ENCODE measurements at places on chromosomes 4 and X. TPM values are rescaled to one million over a fixed set of nuclear protein-coding genes. Genes with fewer than 3 reads are reported as not detected.

DNA sequence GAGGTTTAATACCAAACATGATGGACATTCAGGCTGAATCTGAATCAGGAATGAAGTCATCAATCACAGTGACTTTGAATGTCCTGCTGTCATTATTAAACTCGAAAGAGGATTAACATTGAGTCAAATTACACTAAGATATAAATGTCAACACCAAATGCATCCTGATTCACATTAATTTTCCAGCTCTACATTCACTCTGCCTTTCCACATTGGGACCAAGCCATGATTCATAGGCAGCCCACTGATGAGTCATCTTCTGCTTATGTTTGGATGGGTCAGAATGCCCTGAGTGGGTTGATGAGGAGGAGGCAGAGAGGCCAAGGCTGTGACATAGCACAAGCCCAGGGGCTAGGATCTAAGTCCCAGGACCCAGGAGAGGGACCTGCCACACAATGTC lies 247.6 kb upstream of the RPS6KA3 start:
- DNase-seq, result peak; percentile 65
- no peak overlapping the region for H3K4me3 ChIP-seq
- H3K27me3 ChIP-seq, result no peaks in the 10 kb centered on the region

GRCh38 chr4:71549516-71550160 lies 210.8 kb downstream of the SLC4A4 start:
- peaks cover 2% of the 10 kb centered on the region for H3K27me3 ChIP-seq
- H3K27ac ChIP-seq, result no peak overlapping the region
- H3K4me3 ChIP-seq, result no peak overlapping the region
- no peaks in the 10 kb centered on the region for H3K36me3 ChIP-seq
- H3K4me1 ChIP-seq, result no peaks in the 10 kb centered on the region

GRCh38 chr4:3791910-3792542 lies 25.8 kb downstream of the ADRA2C start:
- H3K27me3 ChIP-seq, result no peaks in the 10 kb centered on the region
- no peaks in the 10 kb centered on the region for H3K36me3 ChIP-seq
- DNase-seq, result peak; percentile 16
- no peaks in the 10 kb centered on the region for H3K4me1 ChIP-seq

- H3K27me3 ChIP-seq, result no peaks in the 10 kb centered on the region
- no peak for DNase-seq
- H3K4me3 ChIP-seq, result no peak overlapping the region
- H3K4me1 ChIP-seq, result no peaks in the 10 kb centered on the region
- no peaks in the 10 kb centered on the region for H3K36me3 ChIP-seq
Measured at GRCh38 chrX:125219852-125220251, 99.8 kb upstream of the TEX13C start.

GRCh38 chr4:77699731-77700210 lies 94.2 kb downstream of the CXCL13 start:
- H3K4me1 ChIP-seq, result peaks cover 27% of the 10 kb centered on the region
- H3K27me3 ChIP-seq, result no peaks in the 10 kb centered on the region
- DNase-seq, result peak; percentile 87
- H3K27ac ChIP-seq, result peak overlapping the region; percentile 30
- H3K4me3 ChIP-seq, result no peak overlapping the region
- H3K36me3 ChIP-seq, result no peaks in the 10 kb centered on the region

DNA sequence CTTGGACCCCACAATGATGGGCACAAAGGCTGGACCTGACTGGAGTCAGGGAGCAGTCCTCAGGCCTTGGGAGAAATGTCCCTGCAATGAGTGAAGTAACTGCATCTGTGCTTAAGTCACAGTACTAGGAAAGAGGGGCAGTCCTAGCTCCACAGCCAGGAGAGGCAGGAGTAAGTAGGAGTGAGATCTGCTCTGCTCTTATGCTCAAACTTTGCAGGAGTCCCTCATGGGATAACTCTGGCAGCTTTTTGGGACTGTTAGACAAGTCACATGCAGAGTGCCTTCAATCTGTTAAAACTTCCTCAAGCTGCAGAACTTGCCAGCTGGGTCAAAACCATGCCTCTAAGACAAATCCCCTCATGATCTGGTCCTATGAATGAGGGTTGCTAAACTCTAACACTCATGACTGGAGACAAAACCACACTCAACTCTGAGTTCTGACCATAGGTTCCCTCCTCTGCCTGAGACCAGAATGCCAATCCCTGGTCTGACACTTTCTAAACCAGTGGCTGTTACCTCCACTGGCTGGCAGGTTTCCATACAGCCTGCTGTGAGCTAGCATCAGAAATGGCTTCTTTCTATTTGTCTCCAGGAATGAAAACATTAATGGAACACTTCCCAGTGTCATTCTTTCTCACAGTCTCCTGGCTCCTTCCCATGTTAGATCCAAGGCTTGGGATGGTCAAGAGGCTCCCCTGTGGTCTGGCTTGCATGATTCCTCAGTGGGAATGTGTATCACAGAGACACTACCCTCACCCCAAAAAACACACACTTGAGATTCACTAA lies 819.3 kb downstream of the PCDH7 start:
- H3K27ac ChIP-seq, result no peak overlapping the region
- no peaks in the 10 kb centered on the region for H3K36me3 ChIP-seq
- H3K27me3 ChIP-seq, result no peaks in the 10 kb centered on the region
- no peak overlapping the region for H3K4me3 ChIP-seq
- no peak for DNase-seq

TRIM2 gene
- total RNA-seq, result 16.4 TPM

ARSD gene
- 18.6 TPM for total RNA-seq

GPRIN3 gene
- total RNA-seq, result 2.2 TPM
